NCI-H2081 (cell line): ENCODE measurements at places on chromosomes 4 and X.

DNA sequence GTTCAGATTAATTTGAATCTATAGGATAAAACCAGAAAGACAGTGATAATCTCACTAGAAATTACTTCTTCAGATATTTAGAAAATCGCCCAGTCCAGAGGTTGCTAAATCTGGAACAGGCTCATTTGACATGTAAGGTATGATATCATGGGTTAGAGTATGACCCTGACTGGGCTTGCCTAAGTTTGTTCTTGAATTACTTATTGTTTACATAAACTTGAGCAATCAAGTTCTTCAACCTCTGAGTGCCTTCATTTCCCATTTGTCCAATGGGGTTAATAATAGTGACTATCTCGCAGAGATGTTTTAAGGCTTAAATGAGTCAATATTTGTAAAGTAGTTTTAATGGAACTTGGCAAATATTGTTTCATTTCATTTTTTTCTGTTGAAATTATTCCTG is 1947.6 kb upstream of the IGFBP7 start:
- no peak for DNase-seq

DNA sequence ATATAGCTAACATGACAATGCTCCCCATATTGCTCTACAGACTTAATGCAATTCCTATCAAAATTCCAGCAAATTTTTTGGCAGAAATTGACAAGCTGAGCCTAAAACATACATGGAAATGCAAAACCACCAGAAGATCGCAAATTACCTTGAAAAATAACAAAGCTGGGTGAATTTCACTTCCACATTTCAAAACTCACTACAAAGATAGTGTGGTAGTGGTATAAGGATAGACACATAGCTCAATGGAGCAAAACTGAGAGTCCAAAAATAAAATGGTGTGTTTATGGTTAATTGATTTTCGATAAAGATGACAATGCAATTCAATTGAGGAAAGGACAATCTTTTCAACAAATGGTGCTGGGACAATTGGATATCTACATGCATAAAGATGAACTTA is 65.8 kb downstream of the SLC9A7 start:
- no peak for DNase-seq

DNA sequence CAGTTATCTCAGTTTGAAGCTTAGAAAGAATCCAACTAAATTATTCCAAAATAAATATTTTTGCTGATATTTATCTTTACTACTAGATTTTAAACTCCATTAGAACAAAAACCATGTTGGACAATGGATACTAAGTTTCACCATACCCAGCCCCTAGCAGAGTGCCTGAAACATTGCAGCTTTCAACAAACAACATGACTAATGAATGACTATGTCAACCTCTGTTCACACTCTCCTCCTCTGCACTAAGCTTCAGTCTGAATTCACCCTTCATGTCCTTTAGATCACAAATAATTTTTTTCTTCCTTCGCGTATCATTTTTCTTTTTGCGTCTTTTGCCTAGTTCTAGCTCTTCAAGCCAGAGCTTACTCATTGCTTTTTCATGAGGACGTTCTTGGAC is 315.2 kb downstream of the PCDH10 start:
- no peak for DNase-seq

DNA sequence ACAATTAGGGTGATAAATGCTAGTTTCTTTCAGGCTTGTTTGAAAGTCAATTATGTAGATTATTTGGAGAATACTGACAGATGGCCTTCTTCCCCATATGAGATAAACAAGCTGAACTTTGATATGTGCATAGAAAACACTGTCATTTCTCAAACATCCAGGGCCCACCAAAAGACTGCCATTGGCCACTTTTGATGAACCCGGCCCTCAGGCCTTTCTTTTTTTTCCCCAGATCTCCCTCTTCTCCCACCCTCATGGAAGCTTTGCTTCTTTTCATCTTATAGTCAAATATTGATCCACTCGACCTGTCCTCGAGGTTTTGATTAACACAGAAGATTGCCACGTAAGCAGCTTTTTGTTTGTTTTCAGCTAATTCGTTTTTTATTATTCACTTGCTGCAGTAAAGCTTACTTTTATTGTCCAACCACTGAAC is 377.4 kb downstream of the SMARCA1 start:
- peak; percentile 62 for DNase-seq

DNA sequence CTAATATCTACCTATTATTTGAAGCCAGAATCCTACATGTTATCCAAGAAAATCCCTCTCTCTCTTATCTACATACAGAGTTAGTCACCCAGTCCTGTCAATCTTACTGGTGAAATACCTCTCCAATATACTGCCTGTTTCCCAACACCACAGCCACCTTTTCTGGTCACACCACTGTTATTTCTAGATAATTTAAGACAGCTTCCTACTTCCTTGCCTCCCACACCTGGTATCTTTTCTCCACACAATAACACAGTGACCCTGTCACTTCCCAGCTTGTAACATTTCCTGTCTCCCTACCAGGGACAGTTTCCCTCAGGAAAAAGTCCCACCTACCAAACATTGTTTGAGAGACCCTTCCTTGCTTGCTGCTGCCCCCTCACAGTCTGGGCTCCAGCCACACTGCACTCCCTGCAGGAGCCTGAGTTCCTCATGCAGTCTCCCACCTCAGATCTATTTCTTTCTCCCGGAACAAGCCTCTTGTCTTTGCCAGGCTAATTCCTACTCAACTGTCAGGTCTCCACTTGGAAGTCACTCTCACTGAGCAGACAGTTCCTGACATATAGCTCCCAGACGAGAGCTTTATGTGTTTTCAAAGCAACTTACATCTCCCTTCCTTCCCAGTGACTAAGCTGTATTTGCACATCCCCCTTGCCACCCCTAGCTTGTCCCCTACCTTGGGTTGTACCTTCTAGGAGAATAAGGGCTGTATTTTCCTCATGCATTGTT is 73.6 kb upstream of the QRFPR start:
- DNase-seq, result no peak

GRCh38 chr4:151950993-151951670 is 190.3 kb upstream of the GATB start:
- DNase-seq, result no peak

- no peak for DNase-seq
Measured at GRCh38 chr4:99572527-99573240, 1.9 kb upstream of the MTTP start.

DNA sequence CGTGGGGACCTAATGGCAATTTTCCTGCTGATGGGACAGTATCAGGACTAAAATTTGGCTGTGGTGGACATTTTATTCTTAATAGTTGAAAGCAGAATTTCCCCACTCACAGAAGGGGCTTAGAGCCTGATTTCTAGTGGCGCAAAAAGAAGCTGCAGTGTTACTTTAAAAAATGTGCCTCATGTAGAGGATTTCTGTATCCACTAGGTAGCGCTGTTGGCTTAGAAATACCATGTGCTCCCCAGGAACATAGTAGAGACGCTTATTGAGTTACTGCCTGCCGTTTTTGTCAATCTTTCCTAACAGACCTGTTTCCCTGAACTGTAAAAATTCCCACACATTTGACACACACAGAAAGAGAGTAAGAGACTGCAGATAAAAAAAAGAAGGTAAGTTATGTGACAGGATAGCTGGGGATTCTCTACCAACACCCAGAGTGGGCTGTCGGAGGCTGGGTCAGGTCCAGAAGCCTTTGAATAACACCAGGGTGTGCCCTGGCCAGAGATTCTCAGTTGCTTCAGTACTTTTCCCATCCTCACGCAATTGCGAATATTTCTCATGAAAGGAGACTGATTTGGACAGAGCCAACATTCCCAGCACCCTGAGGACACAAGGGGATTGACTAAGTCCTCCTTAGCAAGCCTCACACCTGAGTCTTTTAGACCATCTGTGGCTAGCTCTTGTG is 88.4 kb downstream of the ZXDA start:
- peak; percentile 11 for DNase-seq

DNA sequence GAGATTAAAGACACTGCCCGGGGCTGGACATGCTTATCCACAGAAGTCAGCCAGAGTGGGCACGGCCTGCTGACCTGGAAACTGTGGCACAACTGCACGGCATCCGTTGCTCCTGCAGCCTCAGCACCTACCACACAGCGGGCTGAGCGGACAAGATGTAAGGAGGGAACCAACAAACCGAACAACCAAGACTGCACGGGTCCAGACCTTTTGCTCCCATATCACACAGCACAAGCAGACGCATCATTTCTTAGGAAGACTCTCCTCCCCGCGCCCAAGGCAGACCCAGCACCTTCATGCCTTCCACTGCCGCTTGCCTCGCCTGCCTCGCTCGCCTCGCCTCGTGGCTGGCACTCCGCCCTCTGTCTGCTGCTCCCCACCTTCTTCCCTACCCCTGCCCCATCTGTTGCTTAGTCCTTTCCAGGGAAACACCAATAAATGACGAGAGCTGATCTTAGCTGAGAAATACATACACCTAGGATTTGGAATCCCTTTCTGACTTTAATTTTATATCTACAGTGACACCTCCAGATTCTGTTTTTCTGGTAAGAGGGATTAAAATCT is 79.0 kb downstream of the AFAP1 start:
- DNase-seq, result no peak

DNA sequence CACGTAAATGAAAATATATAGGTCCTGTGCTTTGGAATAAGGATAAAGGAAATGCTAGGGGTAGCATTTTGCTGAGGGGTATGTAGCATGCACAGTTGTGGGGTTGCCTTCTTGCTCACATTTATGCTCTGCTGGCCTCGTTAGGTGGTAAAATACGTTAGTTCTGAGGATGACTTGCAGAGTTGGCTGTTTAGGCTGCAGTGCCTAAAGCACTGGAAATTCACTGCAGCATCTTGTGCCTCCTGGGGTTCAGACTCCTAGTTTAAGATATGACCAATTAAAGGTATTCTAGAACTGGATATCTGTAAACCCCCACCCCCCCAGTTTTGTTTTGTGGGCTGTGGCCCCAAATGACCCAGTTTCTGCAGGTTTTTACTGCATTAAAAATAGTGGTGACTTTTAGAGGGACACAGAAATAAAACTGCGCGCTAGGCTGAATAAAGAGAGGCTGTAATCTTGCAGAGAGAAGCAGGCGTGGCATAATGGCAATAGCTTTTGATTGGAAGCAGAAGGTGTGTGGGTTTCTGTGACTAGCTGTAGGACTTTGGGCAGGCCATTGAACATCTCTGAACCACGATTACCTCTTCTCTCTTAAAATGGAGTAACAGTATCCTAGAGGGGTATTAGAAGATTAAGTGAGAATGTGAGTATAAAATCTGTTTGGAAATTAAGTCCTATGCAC is 79.3 kb downstream of the REPS2 start:
- DNase-seq, result no peak

- DNase-seq, result no peak
Measured at GRCh38 chr4:41655177-41655576, 93.3 kb downstream of the PHOX2B start.

- DNase-seq, result no peak
Measured at GRCh38 chr4:137076908-137077307, 455.4 kb downstream of the PCDH18 start.

DNA sequence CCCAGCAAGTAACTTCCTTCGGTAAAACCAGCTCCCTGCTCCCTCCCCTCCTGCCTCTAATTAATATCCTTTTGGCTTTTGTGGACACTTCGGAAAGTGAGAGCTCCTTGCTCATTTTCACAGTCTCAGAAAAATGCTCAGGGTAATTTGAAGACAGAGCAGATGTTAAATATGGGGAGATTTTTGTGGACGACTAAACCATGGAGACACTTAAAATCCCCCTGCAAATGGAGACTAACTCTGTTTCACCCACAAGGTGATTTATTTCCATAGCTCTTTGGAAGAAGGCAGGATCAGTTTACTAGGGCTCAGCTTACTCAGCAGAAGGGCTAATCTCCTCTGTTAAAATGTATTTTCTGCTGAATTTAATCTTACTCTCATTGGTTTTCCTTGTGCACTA is 12.2 kb upstream of the AMOT start:
- DNase-seq, result no peak

GRCh38 chr4:67886281-67886680 is 2.5 kb upstream of the TMPRSS11D start:
- DNase-seq, result no peak

DNA sequence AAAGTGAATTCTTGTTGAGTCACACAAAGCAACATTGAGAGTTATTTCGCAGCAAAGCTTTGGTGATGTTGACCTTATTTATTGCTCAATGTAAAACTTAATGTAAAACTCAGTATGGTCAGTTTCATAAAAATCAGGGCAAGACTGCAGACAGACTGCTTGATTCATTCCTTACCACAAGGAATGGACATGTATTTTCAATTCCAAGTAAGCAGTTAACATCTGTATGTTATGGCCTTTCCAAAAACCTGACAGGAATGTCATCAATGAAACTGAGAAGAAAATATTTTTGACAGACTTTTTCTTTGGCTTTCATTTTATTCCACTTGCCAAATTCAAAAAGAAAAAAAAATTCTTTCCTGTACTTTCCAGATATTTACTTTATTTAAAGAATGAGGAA is 488.3 kb downstream of the ANKRD50 start:
- no peak for DNase-seq

- no peak for DNase-seq
Measured at GRCh38 chr4:7640136-7640535, 205.4 kb upstream of the PSAPL1 start.

- DNase-seq, result no peak
Measured at GRCh38 chr4:87834401-87834800, 1.6 kb downstream of the MEPE start.

DNA sequence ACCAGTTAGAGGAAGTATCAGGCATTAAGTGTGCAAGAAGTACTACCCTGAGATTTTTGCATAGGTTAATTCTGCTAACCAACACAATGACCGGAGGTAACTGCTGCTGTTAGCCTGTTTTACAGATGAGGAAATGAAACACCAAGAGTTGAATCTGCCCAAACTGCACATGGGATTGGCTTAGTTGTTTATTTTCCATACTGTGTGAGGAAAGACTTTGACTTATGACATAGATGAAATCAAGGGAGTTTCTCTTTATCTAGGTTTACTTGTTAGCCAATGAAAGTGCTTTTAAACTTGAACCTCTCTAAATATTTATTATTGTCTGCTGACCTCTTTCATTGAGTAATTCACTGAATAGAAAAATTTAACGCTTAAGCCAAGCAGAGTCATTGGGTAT is 10.3 kb downstream of the GUCY1B1 start:
- DNase-seq, result no peak

- no peak for DNase-seq
Measured at GRCh38 chr4:184417802-184418511, 56.4 kb downstream of the IRF2 start.

DNA sequence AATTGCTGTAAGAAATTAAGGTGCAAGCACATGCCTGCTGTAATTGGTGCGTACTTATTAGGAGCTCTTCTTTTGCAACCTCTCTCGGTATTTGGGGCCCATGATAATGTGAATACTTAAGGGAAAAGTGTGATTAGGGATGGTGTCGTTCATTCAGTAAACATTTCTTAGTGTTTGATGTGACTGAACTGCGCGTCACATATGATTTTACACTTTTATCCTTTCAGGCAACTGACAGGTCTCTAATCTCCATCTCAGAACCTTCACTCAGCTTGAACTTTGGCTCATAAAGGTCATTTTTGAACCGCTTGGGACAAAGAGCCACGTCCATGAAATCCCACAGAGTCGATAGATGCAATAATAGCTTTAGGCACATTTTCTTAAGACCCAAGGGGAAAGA is 612.1 kb upstream of the PITX2 start:
- no peak for DNase-seq
